ENCODE measurements at places on chromosomes 12 and 14. TPM values are rescaled to one million over a fixed set of nuclear protein-coding genes. Genes with fewer than 3 reads are reported as not detected.

RNASE3 gene
- polyA plus RNA-seq = 0.54 TPM

- DNase-seq = no peak
Measured at GRCh38 chr12:30525171-30525570, 170.5 kb downstream of the IPO8 start.

DNA sequence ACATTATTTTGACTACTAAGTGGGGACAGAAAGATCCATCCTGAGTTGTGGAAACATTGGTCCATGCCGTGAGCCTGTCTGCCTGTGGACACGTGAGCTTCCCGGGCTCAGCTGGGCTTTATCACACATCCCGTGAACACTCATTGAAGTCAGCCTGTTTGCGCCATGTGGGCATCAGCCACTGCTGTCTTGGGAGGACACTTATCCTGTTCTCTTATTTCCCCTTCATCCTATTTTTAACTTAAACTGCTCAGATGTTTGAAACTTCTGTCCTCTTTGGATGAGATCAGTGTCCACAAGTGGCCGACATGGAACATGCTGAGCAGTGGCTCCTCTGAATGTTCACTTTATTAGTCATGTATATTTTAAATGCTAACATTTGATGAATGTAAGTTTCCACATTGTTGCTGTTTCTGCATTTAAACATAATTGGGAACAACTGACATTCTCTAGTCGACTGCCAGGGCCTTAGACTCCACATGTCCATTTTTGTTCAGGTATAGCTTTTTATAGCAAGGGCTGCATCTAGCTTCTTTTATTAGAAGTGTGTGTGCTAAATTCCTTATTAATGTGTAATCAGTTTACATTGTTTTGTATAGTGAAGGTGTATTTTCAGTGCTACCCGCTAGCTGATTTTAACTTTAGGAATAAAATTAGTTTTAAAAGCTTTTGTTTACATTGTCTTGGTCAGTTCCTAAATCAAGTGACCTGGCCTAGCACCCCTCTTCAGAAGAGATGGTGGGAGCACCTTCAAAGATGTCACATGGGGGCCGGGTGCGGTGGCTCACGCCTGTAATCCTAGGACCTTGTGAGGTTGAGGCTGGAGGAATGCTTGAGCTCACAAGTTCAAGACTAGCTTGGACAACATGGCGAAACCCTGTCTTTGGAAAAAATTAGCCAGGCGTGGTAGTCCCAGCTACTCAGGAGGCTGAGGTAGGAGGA is 24.0 kb downstream of the RNF34 start:
- DNase-seq = peak; percentile 46

DNA sequence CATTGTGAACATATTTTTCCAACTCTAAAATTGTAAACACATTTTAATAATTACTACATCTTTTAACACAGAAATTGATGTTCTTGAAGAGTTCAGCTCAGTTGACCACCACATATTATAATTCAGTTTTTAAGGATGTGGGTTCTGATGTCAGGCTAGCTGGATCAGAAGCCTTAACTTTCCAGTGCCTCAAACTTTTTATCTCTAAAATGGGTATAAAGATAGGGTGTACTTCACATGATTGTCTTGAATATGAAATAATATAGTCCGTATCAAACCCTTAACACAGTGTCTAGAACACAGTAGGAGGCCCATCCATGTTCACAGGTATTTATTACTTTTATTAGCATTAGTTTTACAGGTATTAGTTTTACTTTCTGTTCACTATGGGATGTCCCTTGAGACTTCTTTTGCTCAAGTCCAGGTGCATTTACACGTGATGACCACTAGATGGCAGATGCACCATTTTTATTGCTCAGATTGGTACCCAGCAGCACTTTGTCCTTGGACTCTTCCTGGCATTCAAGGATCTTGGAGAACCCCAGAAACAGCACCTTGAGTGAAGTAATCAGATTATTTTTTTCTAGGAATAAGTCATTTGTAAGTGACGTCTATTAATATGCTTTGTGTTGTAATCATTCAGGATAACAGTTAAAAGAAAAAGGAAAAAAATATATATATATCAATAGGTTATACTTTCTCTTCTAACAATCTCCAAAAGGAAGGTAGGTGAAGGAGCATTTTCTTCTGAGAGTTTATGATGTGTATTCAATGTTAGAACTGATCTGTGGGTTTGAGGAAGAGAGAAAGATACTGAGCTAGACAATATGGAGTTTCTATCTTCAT is 580.2 kb downstream of the ETNK1 start:
- peak; percentile 71 for DNase-seq

GRCh38 chr12:24820872-24821271 is 128.0 kb downstream of the BCAT1 start:
- DNase-seq = no peak

- DNase-seq = no peak
Measured at GRCh38 chr14:33564774-33565630, 385.9 kb downstream of the EGLN3 start.

Measured in muscle of leg (tissue), 16 donors.